H1 (cell line): ENCODE measurements at places on chromosomes 11 and 22. TPM values are rescaled to one million over a fixed set of nuclear protein-coding genes. Genes with fewer than 3 reads are reported as not detected.

CBLIF gene
- total RNA-seq: not detected in 2 replicates

CCDC88B gene
- total RNA-seq: 11.2 and 12.5 TPM in 2 replicates

DNA sequence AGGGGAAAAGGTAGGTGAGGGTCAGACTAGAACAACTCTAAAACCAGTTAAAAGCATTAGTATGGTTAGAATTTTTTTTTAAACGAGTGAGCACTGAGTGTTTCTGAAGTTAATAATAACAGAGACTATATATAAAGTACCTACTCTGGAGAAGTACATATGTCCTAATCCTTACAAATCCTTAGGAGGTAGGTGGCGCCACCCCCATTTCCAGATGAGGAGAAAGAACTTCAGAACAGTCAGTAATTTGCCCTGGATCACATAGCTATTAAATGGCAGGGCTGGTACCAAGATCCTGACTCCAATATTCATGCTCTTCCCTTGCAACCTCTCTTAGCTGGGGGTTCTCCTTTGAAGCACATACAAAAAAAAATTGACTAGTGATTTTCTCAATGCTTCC is 80.5 kb downstream of the CLPB start:
- no peak overlapping the region for H3K27ac ChIP-seq
- H3K4me3 ChIP-seq: no peak overlapping the region
- no peaks in the 10 kb centered on the region for H3K27me3 ChIP-seq

DNA sequence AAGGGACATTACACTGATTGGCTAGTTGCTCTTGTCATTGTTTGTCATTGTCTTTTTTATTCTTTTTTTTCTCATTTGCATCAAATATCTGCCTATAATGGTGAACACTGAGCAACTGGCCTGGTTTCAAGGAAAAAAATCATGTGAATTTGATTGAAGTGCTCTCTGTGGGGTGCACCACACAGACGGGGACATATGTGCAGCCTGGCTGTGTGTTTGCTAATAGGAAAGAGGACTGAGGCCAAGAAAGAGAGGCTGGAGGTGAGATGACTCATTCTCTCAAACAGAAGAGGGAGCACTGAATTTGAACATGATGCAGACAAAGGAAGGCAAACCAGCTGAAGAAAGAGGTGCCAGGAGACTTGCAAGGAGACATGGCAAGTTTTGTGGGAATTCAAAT is 684.9 kb upstream of the CCDC90B start:
- no peaks in the 10 kb centered on the region for H3K27me3 ChIP-seq
- no peak overlapping the region for H3K27ac ChIP-seq
- DNase-seq: no peak
- H3K4me3 ChIP-seq: no peak overlapping the region
- no peaks in the 10 kb centered on the region for H3K4me1 ChIP-seq

- no peak overlapping the region for H3K4me3 ChIP-seq
- no peaks in the 10 kb centered on the region for H3K4me1 ChIP-seq
- H3K27ac ChIP-seq: no peak overlapping the region
- H3K36me3 ChIP-seq: no peaks in the 10 kb centered on the region
Observed at GRCh38 chr22:17851759-17852158, 77.5 kb upstream of the BID start.

C11orf24 gene
- 45.3 and 45.4 TPM in 2 replicates for total RNA-seq

CD151 gene
- total RNA-seq: 93.4 and 101 TPM in 2 replicates

GRCh38 chr11:131331546-131331945 is 38.9 kb upstream of the NTM start:
- no peak for DNase-seq
- H3K4me3 ChIP-seq: no peak overlapping the region
- no peak overlapping the region for H3K27ac ChIP-seq
- peaks cover 2% of the 10 kb centered on the region for H3K4me1 ChIP-seq
- no peaks in the 10 kb centered on the region for H3K27me3 ChIP-seq

GRCh38 chr11:64364435-64364834 is 5.5 kb downstream of the RPS6KA4 start:
- no peaks in the 10 kb centered on the region for H3K4me1 ChIP-seq
- H3K4me3 ChIP-seq: no peak overlapping the region
- DNase-seq: no peak
- H3K27ac ChIP-seq: no peak overlapping the region
- peaks cover 17% of the 10 kb centered on the region for H3K36me3 ChIP-seq

GRCh38 chr11:12141283-12141682 is 30.9 kb downstream of the MICAL2 start:
- no peak overlapping the region for H3K27ac ChIP-seq
- no peaks in the 10 kb centered on the region for H3K27me3 ChIP-seq
- H3K4me1 ChIP-seq: no peaks in the 10 kb centered on the region
- no peak for DNase-seq
- no peak overlapping the region for H3K4me3 ChIP-seq

SAA1 gene
- not detected in 2 replicates for total RNA-seq

GRCh38 chr22:49427941-49428340 is 399.7 kb downstream of the BRD1 start:
- no peaks in the 10 kb centered on the region for H3K4me1 ChIP-seq
- DNase-seq: no peak
- no peak overlapping the region for H3K27ac ChIP-seq
- H3K36me3 ChIP-seq: no peaks in the 10 kb centered on the region
- H3K27me3 ChIP-seq: no peaks in the 10 kb centered on the region

GRCh38 chr22:32222991-32223390 is 18.1 kb upstream of the RFPL2 start:
- no peaks in the 10 kb centered on the region for H3K36me3 ChIP-seq
- H3K4me1 ChIP-seq: no peaks in the 10 kb centered on the region
- H3K27ac ChIP-seq: no peak overlapping the region
- no peak overlapping the region for H3K4me3 ChIP-seq

DNA sequence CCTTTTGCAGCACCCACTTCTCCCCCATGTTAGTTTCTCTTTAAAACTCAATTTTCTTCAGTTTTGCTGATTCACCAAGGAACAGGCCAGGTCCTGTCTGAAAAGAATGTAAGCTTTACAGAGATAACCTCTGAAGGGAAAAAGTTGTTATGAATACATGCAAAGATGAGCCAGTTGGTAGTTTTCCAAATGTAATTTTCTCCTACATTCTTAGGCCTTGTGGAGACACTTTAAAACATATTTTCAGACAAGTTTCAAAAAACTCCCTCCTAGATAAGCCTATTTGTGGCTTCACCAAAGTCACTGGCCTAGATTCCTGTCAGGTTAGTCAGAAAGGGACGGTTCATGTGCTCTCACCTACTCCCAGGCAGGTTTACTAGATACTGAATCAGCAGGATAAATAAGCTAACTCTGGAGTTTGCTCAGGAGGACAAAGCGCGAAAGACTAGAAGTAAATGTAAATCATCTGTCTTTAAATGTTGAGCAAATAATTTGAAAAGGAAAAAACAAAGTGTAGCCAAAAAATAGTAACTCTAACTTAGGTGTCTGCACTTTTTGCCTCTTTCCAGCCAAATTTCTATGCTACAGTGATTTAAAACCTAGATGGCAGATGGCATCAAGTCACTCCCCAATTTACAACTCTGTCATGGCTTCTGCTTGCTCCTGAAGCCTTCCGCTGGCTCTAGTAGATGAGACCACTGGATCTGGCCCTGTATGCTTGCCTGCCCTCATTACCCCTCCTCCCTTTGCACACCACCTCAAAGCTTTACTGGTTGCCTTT is 4.9 kb upstream of the ATP6V1E1 start:
- H3K4me3 ChIP-seq: no peak overlapping the region
- no peaks in the 10 kb centered on the region for H3K36me3 ChIP-seq
- no peaks in the 10 kb centered on the region for H3K27me3 ChIP-seq
- H3K27ac ChIP-seq: no peak overlapping the region
- DNase-seq: no peak
- no peaks in the 10 kb centered on the region for H3K4me1 ChIP-seq
